A549 (cell line): ENCODE measurements at places on chromosomes 6 and 20.

DNA sequence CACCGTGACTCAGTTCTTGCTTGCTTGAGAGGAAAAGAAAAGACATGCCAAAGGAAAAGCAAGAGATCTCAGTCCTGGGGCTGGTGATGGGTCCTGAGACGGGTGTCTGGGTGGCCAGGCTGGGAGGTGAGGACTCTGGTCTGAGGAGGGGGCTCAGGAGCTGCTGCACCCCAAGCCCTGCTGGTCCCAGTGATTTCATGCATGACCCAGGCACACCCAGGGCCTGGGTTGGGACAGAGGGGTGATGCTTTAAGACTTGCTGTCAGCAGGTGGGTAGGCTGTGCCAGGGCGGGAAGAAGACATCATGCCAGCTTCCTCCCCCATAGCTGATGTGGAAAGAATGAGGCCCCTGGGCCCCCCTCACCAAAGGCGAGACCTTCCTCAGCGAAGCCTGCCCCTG, 65.1 kb upstream of the PMEPA1 start:
- no peak for DNase-seq

DNA sequence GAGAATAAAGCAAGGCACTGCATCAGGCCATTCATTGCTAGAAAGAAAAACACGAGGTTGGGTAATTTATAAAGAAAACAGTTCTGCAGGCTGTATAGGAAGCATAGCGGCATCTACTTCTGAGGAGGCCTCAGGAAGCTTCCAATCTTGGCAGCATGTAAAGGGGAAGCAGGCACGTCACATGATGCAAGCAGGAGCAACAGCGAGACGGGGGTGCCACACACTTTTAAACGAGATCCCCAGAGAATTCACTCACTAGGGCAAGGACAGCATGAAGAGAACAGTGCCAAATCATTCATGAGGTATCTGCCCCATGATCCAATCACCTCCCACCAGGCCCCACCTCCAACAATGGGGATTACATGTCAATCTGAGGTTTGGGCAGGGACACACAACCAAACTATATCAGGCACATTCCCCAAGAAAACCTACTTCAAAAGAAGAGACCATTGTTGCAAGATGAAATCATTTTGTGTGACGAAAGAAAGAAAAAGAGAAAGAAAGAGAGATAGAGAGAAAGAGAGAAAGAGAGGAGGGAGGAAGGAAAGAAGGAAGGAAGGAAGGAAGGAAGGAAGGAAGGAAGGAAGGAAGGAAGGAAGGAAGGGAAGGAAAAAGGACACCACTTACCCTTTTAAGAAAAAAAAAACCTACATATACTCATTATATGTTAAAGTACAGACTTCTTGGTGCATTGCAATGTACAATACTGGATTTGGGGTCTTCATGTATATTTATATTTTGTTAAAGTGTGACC, 95.9 kb upstream of the PLEKHG1 start:
- no peak for DNase-seq

DNA sequence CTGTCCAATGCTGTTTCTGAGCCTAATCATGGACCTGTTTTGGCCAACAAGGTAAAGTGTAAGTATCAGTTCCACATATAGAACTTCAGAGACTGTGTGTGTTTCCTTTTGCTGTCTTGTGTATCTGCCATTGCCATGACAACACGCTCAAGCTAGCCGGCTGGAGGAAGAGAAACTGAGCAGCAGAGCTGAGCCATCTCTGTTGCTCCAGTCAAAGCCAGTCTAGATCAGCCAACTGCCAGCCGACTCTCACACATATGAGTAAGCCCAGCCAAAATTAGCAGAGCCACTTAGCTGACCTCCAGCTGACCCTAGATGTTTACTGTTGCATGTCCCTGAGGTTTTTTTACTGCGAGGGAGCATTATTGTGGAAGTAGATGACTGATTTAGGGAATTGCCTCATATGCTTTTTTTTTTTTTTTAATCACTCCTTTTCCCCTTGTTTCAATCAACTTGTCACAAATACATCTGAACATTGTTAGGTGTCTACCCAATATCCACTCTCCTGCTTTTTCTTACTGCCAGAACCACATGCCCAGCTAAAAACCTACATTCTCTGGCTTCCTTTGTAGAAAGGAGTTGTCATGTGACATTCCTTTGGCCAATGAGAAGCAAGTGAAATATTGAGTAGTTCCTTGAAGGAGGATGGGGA, 304.3 kb upstream of the SUPT3H start:
- DNase-seq: no peak

DNA sequence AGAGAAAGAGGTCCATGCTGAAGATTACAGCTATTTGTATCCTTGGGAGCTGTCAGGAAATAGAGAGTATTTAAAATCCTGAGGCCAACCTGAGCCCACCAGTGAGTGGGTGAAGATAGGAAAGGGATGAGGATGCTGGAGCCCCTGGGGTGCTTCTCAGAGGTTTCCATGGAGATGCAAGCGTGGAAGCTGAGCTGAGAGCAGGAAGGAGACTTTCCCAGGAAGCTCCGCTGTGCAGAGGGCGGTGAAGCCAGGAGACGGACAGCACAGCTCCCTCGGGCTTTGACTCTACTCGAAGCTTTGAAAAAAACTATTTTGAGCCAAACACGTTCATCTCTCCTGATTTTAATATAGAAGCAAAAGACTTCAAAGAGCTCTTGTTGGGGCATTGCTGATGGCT, 222.1 kb downstream of the SMOC2 start:
- DNase-seq: no peak

DNA sequence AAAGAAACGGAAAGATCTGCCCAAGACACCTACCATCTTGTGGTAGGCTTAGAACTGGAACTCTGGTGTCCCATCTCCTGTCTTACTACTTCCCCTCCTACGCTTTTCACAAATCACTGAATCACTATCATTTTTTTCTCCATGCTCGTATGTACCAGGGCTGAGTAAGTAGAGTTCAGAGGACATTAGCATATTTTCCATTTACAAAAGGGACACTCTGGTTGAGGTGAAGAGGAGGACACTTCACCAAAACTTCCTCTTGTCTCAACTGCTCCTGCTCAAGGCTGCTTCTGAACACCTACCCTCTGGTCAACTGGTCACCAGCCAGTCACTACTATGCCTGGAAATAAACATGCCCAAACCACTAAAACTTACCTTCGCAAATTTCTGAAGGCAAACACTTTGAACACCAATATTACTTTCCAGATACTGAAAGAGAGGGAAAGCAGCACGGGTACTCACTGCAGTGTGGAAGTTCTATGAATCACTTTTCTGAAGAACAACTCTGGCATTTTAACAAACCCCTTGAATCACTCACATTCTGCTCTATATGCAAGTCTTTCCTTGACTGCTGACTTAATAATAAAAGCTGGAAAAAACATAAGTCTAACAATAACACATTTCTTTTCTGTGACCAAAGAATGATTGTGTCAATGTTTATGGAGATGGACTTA, 123.3 kb downstream of the INSM1 start:
- no peak for DNase-seq

GRCh38 chr6:26478985-26479278, 21.2 kb upstream of the BTN1A1 start:
- DNase-seq: no peak

- no peak for DNase-seq
Observed at GRCh38 chr6:39923861-39924260, 10.4 kb downstream of the MOCS1 start.

GRCh38 chr6:8157839-8158238, 55.5 kb upstream of the EEF1E1 start:
- peak; percentile 16 for DNase-seq

DNA sequence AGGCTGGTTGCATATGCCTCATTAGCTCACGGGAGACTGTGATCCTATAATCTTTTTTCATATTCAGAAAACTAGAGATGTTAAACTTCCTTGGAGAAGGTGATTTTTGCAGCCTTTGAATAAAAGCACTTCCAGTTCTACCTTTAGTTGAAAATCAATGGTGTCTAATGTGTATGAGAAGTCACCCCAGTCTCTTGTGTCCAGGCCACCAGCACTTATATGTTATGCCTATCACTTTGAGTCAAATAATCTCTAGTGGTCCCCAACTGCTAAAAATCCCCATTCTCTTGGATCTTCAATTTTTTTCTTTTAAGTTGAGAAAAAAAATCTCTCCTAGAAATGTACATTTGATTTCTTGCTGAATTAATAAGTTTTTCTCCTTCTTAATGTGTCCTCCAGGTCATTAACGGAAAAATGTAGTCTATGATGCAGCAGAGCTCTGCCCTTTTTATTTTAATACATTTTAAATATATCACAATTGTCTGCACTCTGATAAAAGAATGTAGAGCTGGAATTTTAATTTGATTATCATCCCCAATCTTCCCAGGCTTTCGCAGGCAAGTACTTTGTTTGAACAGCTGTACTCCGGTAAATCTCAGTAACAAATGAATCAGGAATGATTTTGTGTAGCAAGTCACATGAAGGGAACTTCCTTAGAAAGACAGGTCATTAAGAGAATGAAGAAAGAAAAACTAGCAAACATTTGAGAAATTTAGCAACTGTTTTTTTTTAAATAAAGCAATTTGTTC, 147.0 kb downstream of the SOX4 start:
- DNase-seq: no peak
